ENCODE measurements at places on chromosomes 5 and 9.
A peak's percentile ranks its signal among the peaks of the same experiment; 100 is the strongest.

DNA sequence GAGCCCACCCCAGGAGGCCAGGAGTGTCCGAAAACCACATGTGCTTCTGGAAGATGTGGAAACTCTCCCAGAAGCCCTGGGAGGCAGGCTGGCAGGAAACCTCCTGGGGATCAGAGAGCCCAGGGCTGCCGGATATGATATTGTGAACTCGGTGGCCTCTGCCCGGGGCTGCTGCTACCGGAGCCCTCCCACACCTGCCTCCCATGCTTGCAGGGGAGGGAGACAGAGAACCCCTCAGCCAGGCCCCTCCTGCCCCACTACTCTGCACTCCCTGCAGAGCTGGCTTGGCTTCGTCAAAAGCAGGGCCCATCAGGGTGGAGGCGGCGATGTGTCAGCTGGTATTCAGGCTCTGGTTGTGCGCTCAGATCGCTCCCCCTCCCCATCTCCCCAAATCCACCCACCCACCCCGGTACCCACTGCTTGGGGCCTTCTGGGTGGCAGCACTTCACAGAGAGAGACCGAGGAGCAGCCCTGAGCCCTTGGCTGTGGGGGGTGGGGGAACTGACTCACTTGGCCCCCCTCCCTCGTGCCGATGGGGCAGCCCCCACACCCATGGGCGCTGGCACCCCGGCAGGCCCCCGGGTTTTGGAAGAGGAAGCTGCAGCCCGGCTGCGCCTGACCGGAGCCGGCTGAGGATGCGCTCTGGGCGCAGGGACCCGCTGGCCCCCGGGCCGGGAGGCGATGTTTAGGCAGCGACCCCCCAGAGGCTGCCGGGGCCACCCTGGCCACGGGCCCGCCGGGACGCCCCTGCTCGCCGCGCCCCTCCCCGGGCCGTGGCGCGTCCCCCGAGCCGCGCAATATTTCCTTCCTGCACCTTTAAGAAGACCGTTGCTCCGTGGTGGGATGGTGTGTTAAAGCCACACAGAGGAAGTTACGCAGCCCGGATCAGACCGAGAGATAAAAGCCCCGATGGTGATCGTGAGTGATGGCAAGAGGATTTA lies 786 bp upstream of the NTNG2 start:
- peak; percentile 57 for DNase-seq

DNA sequence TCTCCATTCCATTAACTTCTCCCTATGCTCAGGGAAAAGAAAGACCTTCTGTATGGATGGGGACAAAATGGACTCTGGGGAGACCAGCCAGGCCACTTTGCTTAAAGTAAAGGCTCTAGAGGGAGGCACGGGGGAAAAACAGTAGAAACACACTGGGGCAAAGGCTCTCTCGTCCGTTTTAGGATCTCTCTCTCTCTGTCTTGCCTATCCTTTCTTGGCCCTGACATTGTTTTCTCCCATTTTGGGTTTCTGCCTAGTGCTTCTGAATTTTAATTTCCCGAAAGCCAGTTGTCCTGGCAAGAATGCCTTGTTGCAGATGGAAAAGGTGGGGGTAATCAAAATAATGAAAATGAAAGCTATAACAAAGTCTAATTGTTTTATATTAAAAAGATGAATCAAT lies 28.2 kb downstream of the NMUR2 start:
- no peak for DNase-seq

DNA sequence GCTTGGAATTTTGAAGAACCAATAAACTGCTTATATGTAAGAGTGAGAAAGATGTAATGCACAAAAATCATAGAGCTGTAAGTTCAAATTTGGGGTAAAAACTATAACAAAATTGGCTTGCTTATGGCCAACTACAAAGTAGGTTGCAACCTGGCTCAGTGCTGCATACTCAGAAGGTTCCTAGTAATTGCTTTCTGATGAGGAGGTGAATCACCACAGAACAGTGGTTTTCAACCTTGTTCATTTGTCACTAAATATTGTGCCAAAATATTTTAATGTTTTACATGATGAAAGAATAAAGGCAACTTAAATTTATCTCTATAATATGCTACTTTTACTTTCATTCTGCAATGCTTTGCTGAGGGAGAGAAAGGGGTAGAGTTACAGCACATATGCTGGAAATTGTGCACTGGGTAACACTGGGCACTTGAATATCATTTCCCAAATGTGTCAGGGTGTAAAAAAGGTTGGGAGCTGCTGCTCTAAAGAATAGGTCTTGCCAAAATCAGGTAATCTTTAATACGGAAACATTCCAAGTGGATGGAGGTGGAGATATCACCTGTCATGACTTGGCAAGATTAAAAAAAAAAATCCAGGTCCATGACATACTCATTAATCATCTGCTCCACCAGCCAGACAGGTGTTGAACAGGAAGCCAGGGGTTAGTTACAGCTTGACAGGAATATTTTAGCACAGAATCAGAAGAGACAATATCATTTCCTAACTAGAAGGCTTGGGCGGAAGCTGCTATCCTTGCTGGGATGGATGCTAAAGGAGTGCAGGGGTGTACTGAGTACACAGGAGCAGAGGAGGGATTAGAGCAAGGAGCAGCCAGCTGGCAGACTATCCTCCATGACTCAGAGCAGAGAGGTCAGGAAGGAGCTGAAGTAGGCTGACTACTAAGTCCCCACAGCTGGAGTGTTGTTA lies 34.6 kb upstream of the CCL21 start:
- peak; percentile 46 for DNase-seq

GRCh38 chr9:126326228-126327005 lies at the start of gene MVB12B:
TSS of gene MVB12B (plus strand) at chr9:126326829. CDS start at chr9:126326930, 101 bp downstream.
- no peak for DNase-seq

DNA sequence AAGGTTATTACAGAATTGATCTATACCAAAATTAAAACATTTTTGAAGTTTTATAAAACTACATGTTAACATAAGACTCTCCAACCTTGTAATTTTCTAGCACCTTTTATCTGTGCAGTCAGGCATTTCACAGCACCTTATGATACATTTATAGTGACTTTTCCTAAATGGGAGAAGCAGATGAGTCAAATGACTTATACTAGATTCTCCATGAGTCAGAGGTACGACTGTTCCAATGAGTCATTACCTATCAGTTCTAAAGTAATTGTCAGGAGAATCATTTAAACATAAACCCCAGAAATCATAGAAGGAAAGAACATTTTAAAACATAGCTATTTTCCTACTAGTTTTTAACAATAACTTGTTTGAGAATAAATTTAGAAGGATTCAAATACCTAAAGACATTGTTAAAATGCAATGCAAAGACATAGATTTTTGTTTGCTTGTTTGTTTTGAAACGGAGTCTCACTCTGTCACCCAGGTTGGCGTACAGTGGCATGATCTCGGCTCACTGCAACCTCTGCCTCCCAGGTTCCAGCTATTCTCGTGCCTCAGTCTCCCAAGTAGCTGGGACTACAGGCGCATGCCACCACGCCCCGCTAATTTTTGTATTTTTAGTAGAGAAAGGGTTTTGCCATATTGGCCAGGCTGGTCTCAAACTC lies 34.7 kb upstream of the DMXL1 start:
- DNase-seq, result no peak

- no peak for DNase-seq
Observed at GRCh38 chr5:140828362-140828737, 590 bp downstream of the PCDHA6 start.

GRCh38 chr9:112784020-112784785 lies 33.6 kb downstream of the SNX30 start:
- peak; percentile 78 for DNase-seq

GRCh38 chr5:178774866-178775539 lies 44.5 kb upstream of the ZNF354A start:
- DNase-seq, result no peak

DNA sequence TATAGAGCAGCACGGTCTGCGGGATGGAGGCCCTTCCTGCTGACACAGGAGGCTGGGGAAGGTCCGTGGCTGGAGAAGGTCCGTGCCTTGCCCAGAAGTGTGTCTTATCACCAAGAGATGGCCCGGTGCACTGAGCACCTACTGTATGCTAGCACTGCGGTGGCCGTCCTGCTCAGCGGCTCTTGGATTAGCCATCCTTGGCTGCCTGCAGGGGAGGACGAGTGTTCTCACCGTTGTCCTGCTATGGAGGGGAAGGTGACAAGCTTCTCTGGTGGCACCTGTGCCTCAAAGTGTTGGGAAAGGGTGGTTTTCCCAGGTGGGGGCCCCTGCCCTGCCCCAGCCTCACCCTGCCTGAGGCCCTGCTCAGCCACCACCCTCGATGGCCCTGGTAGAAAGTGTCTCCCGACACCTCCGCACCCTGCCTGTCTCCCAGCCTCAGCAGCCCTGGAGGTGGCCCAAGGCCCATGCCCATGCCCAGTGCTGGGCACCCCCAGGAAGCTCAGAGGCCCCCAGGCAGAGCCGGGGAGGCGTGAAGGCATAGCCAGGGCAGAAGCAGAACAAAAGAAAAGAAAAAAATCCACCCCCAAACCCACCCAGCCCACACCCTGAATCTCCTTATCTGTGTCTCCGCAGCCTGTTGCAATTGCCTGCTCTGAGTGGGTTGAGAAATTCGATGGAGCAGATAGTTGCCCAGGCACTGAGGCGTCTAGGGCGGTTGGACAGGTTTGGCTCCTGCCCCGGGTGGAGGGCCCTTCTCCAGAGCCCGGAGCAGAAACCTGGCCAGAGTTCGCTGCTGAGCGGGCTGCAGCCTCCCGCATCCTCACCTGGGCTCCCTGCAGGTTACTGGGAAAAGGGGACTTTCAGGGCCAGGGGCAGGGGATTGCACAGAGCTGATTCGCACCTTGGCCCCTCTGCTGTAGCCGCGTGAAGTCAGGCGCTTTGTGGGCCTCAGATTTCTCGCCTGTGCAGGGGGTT lies 30.5 kb downstream of the RXRA start:
- DNase-seq, result no peak

DNA sequence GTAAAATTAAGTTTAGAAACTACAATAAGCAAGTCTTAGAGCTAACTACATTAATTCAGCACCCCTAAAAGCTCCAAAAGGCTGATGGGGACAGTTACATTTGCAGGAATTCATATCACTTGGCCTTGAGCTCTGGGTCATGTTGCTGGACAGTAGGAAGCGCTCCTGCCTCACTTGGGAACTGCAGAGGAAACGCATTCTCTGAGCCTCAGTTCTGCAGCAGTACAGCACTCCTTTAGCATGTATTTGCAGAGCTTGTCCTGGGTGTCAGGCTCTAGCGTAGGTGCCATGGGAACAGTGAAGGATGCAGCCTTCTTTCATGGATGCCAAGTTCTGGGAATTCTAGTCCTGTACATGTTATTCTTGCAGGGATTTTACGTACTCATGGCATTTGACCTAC lies 710.4 kb downstream of the IRX1 start:
- DNase-seq, result no peak

DNA sequence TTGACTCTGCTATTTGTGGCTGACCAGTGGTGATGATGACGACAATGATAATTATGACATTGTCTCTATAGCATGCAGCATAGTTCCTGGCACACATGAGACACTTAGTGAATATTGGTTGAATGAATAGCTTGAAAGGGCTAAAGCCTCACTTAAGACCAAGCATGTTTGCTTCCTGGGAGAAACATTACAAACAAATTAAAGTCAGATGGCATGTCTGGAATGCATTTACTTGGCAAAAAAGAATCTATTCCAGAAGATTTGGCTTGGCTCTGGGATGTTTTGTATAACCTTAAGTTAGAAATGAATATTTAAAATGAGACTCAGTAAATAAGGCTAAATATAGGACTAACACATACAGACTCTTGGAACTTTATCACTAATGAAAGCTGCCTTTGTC lies 21.6 kb downstream of the GAS1 start:
- no peak for DNase-seq

GRCh38 chr5:171597946-171598640 lies 178.6 kb downstream of the FGF18 start:
- DNase-seq, result no peak

DNA sequence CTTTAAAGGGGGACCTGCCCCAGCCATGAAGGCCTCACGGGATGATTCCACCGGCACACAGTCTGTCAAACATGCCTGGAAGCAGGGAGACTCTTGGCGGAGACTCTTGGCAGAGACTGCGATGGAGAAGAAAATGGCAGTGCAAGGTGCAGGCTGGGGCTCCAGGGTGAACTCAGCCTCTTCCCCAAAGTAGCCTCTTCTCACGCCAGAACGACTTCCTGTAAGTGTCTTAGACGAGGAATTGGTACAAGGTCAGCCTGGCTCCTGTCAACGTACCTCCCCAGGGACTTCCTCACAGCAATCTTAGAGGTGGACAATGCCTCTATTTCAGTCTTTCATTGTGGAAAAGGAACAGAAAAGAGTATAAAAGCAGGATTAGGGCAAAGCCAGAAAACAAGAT lies 109.3 kb downstream of the UGCG start:
- no peak for DNase-seq

GRCh38 chr9:123586275-123586674 lies 230.3 kb downstream of the CRB2 start:
- peak; percentile 68 for DNase-seq

DNA sequence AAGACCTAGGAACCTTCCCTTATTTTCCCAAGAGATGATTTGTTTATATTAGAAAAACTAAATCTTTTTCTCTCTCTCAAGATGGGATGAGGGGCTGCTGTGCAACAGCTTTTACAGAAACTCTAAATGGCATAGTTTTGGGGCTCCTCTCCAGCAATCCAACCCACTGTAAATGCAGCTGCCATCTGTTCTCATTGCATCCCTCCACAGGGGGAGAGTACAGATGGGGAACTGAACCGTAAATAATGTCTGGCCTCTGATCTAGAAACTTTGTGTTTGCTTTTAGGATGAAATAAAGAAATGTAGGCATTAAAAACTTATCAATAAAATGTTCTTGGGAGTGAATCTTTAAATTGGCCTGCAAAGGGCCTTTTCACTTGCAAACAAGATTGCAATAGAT lies 291.4 kb downstream of the MCTP1 start:
- no peak for DNase-seq

GRCh38 chr9:91867740-91868139 lies 82.3 kb downstream of the ROR2 start:
- no peak for DNase-seq

- no peak for DNase-seq
Observed at GRCh38 chr5:107337281-107337680, 333.5 kb downstream of the EFNA5 start.

DNA sequence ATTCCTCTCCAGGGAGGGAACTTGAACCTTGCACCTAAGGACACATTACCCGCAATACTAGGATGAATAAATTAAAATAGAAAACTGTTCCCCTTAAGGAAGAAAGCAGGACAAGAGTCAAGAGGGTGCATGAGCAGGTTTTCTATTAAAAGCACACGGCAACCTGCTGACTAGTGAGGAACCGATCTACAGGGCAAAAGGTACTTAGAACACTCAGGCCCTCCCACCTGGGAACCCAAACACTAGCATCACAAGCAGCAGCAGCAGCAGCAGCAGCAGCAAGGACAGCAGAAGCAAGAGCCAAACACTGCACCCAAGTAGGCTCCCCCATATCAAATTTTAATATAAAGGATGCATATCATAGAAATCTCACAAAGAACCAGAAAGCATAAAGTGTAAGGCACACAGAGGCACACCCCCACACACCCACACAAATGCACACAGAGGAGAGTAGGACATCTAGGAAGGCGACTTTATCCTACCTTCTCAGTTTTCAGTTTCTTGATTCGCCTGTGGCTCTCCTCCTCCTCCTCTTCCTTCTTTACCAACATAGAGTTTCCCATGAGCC lies 2.8 kb downstream of the ZNF608 start:
- no peak for DNase-seq

GRCh38 chr9:116238776-116239340 lies 85.3 kb downstream of the PAPPA start:
- DNase-seq, result no peak
